ENCODE measurements at places on chromosomes 2 and 18. TPM values are rescaled to one million over a fixed set of nuclear protein-coding genes. Genes with fewer than 3 reads are reported as not detected.

Gene KLHL30
- not detected for total RNA-seq

Gene SMAD2
- total RNA-seq: 77.7 TPM

Gene VWA3B
- not detected for total RNA-seq

Gene SLC38A11
- not detected for total RNA-seq

Gene TMEM178A
- total RNA-seq: 0.32 TPM

Gene COPS8
- total RNA-seq: 148 TPM

Gene CYB5A
- 55.0 TPM for total RNA-seq

Gene FBLN7
- total RNA-seq: 0.11 TPM

Gene DTNA
- total RNA-seq: 14.5 TPM

Gene LHCGR
- not detected for total RNA-seq

DNA sequence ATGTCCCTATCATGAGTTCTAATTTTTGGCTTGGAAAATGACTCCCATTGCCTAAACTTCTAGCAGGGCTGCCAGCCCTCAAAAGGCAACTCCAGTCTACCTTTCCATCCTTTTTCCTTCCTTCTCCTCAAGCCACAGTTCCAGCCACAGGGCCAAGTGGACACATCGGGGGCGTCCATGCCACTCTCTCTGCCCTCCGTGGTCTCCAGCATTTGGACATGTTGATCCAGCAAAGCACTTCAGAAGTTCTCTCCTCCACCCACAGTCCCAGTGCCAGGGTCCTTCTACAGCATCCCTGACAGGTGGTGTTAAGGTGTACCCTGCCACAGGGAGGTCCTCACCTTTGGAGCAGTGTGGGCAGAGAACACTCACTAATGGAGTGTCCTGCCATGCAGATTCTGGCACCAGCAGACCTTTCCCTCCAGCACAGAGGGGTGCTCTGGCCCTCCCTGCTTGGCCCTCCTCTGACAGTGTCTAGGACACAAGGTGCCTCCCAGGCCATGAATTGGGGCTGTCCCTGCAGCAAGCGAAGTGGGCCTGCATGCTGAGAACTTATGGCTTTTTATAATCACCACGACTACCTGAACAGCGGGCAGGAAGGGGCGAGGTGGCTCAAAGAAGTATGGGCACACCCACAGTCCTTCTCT lies 1.6 kb upstream of the FABP1 start:
- DNase-seq: no peak

DNA sequence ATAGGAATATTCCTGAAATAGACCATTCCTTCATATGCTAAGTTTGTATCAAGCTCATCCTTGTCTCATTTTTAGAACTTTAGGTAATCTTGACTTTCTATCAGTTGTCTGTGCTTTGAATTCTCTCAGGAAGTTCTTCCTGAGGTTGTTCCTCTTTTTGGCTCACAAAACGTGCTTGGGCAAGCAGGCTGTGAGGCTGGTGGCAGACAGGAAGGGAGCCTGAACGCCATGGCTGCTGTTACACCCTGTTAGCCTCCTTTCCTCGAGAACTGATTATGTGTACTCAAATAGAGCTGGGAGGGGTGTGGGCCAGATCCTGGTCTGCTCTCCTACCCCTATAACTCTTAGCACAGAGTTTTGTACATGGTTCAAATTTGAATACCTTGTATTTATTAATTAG lies 136.4 kb upstream of the CELF4 start:
- no peak for DNase-seq

DNA sequence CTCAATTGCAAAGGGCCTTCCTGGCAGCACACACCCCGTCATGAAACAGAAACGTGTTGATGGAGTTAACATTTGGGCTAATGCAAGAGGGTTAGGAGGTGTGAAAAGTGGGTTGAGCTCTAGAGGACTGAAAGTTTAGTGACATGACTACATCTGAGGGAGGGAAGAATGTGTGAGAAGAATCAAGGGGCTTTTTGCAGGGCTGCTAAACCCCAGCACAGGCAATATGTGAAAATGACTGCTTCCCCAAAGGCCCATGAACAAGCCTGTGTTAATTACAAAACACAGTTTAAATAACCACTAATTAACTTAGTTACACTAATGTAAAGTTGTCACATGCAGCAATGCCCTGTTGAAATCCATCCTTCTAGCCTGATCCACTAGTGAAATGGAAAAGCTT lies 63.4 kb upstream of the PEX13 start:
- no peak for DNase-seq

- DNase-seq: no peak
Measured at GRCh38 chr2:45836316-45836715, 184.8 kb downstream of the PRKCE start.

DNA sequence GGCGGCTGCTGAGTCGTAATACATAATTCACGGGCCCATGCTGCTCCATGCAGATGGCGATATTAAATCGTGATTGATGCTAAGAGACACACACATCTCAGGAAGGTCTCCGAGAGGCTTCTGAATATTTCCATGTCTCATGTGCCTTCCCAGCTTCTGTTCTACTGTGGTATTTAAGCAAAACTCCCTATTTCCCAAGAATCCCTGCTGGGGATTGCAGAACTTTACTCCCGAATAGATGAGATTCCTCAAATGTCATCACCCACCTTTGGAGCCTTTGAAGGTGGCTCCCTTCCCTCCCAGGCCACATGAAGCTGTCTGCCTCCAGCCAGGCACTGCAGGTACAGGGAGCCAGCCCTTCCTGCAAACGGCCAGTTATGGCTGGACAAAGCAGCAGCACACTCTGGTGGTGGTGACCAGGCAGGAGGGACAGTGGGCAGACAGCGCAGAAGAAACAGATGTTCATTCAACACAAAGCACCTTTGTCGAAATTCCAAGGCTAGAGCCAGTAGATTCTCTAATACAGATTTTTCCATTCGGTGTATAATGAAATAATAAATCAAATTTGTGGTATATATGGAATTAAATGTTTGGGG lies 14.1 kb downstream of the NRP2 start:
- no peak for DNase-seq

DNA sequence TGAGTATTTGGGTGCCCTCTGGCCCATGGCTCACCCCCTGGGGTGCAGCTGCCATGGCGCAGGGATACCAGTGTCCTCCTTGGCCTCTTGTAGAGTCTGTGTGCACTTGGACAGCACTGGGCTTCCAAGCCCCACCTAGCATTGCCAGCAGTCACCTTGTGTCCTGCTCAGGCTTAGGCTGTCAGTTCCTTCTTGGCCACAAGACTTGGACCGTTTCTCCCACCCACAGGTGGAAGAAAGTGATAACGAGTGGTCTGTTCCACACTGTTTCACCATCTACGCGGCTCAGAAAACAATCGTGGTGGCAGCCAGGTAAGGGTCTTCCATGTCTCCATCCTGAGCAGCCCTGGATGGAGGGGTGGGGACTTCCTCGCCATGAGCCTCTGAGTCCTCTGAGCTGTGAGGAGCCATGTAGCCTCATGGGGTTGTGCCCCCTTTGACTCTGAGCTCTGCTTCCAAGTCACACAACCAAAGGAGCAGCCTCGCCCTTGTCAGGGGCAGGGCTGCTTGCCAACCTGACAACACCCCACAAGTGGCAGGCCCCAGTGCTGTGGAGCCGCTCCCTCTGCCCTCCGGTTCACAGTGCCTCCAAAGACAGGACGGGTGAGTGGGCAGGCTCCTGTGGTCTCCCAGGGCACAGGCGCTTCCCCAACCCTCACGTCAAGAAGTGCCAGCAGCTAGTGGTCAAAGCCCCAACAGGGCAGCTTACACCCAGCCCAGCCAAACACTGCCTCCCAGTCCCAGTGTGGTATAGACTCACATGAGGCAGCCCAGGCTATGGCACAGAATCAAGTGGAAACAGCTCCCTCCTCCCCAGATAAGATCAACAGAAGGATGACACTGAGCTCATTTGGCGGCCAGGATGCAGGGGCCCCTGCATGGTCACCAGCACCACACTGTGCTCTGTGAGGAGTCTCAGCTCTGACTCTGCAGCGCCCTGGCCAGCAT lies 18.4 kb downstream of the STK25 start:
- peak; percentile 28 for DNase-seq

DNA sequence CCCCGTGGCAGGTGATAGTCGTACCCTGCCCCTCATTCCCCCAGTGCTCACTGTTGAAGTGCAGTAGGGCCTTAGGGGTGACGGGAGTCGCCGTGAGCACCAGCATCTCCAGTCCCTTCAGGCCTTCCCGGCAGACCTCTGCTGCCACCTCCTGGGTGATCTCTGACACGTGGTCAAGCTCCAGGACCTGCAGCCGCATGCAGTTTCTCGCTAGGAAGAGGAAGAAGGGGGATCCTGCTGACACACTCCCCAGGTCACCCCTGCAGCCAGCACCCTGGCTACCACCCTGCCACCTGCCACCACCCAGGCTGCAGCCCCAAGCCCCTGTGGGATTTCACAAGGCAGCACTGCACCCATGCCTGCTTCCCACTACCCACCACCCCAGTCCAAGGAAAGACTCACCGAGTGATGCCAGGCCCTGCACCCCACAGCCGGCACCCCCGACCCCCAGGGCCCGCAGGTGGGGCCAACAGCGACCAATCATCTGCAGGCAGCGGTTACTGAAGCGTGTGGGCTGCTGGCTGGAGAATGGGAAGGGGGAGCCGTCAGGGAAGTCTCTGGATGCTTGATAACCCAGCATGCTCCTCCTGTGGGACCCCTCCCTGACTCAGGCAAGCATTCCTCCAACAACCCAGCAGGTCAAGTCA lies 23.8 kb downstream of the FBXO41 start:
- peak; percentile 63 for DNase-seq

GRCh38 chr2:85063981-85064599 lies 69.1 kb upstream of the TCF7L1 start:
- no peak for DNase-seq

- DNase-seq: peak; percentile 53
Measured at GRCh38 chr2:189336276-189336975, 104.8 kb upstream of the WDR75 start.

GRCh38 chr18:25175558-25176517 lies 176.1 kb downstream of the ZNF521 start:
- DNase-seq: no peak

DNA sequence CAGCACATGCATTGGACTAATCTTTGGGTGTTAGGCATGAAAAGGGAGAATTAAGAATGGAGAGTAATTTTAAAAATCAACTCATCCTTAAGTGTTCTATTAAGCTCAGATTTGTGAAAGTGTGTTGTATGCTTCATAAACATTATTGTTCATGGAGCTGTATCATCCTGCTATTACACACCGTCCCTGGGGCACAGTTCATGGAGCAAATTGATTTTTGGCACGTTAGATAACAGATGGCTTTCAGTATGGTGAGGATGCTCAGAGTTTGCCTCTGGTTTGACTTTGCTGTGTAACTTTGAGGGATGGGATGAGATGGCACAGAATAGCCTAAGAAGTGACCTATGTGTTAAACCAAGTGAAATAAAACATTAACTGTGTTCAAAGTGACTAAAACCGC lies 97.1 kb downstream of the MGAT5 start:
- no peak for DNase-seq

DNA sequence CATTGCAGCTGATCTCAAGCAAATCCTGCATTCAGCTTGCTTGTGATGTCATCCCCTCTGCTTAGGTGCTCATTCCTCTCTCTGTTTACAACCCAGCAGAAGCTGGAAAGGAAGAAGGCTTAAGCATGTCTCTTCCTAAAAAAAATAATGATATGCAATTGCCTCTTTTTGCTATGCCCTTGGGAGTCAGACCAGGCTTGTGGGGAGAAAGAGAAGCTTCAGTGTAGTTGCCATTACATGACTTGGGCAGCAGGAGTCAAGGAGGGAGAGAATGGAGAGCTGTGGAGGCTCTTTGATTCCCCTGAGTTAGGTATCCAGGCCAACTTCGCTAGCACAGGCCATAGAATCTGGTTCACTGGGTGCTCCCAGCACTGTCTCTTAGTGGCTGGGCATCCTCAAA lies 101.1 kb downstream of the MAPK4 start:
- no peak for DNase-seq

- no peak for DNase-seq
Measured at GRCh38 chr2:41949091-41949882, 98.5 kb upstream of the PKDCC start.

GRCh38 chr2:54810246-54810645 lies 86.8 kb downstream of the EML6 start:
- DNase-seq: no peak

DNA sequence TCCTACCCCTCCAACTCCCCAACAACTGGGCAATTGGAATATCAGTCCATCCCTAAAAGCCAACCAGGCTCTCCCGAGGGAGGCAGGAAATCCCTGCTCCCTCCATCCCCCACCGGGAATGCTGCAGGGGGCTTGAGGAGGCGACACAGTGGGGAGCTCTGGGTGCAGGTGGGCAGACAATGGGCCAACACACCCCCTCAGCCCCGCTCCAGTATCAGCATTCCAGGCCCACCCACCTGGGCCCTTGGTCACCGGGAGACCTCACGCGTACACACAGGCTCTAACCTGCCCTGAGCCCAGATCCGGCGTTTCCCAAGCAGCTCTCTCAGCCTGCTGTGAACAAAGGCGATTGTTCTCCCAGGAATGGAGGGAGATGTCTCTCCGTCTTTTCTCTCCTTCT lies 37.6 kb upstream of the FZD7 start:
- no peak for DNase-seq

DNA sequence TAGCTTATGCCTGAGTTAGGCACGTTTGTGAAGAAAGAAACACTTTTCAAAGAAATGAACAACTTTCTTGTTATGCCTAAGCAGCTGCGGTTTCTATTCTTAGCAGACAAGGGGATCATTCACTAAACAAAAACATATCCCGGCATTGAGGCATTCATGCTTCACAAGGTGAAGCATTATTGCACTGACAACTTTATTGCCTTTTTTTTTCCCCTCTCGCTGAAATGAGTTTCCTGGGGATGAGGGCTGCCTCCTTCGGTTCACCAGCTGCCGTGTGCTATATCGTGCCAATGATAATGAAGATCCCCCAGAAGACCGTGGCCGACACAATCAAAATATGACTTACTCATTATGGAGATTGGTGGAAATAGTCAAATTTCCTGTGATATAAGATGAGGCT lies 288.2 kb upstream of the ST6GAL2 start:
- DNase-seq: no peak

DNA sequence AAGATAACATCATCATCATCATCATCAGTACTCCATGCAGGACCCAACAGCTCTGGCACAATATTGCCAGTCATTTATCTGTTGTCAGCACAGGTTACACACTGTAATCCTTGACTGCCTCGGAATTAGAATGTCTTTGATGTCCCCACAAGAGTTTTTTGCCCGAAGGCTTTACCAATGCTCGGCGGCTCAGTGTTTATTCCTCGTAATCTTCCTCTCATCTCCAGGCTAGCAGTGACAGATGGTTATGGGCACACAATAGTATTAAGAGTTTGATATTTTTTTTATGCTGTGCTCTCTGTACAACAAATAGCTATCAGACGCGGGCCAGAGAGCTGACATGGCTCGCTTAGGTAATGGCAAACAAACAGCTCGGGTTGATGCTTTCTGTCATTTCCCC lies 515.2 kb downstream of the ZEB2 start:
- DNase-seq: no peak
